ENCODE measurements at places on chromosomes 1 and 21. TPM values are rescaled to one million over a fixed set of nuclear protein-coding genes. Genes with fewer than 3 reads are reported as not detected.

GRCh38 chr21:32307706-32308105 is 9.1 kb downstream of the MRAP start:
- no peak for DNase-seq

DNA sequence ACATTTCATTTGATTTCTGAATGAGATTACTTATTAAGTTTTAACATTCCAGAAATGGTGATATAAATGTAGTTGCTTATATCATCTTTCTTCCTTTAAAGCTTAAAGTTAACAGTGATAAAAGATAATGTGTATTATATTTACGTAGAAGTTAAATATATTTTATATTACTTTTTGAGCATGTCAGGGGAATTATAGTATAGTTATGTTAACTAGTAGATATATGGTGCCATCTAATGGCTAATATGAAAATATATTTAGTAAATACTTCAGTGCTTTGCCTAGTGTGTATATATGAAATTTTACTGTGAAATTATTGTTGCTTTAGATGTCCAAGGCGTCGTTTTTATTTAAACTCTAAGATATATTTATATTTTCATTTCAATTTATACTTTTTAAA is 51.5 kb downstream of the SYT14 start:
- no peak for DNase-seq

- DNase-seq = no peak
These were observed 434.8 kb downstream of the CAMTA1 start for GRCh38 chr1:7220007-7220406.

GRCh38 chr1:35797380-35797779 is 10.4 kb upstream of the AGO4 start:
- DNase-seq = no peak

- no peak for DNase-seq
These were observed 185.1 kb downstream of the FOXD2 start for GRCh38 chr1:47622776-47623556.

DNA sequence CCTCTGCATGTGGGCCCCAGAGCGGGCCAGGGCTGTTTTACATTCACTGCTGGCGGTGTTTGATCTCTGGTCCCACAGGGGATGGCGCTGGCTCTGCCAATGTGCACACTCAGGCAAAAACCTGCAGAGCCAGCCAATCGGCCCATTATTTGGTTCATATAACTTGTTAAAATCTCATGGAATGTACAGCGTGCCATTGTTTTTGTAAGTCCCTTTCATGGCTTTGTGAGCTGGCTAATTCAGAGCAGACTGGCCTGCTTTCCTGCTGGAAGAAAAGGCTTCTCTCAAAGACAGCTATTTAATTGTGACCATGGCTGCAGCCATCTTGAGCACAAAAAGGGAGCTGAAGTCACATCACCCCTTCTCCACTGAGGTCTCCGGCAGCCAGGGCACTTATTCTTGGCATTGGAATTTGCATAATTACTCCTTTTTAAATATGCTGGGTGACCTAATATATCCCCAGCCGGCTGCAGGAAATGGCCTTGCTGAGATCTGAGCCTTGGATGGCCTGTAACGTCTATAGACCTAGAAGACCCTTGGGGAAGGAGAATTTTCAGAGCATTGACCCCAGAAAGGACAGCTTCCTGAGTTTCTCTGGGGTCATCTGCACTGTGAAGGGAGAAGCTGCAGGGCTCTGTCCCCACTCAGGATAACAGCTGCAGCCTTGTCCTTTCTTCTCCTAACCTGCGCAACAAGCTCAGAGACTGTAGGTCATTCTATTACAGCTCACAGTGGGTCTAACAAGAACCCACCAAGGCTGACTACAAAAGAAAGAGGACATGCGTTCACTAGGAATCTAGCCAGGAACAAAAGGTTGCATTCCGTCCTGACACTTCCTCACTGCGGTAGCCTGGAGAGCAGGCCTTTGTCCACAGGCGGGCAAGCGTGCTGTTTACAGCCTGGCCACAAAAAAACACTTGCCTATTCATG is 45.8 kb downstream of the BCAR3 start:
- peak; percentile 53 for DNase-seq

- DNase-seq = no peak
These were observed 382 bp downstream of the TRMT1L start for GRCh38 chr1:185156288-185156853.

GRCh38 chr1:84855691-84856630 is 37.0 kb downstream of the LPAR3 start:
- no peak for DNase-seq

- no peak for DNase-seq
These were observed 22.4 kb upstream of the ADGRB2 start for GRCh38 chr1:31786366-31787060.

DNA sequence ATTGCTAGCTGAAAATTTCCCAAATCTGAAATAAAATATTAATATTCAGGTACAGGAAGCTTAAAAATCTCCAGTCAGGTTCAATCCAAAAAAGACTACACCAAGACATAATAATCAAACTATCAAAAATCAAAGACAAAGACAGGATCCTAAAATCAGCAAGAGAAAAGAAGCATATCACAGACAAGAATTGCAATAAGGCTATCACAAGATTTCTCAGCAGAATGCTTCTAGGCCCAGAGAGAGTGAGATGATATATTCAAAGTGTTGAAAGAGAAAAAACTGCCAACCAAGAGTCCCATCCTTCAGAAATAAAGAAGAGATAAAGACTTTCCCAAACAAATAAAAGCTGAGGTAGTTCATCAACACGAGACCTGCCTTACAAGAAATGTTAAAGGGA is 5.0 kb upstream of the SELP start:
- no peak for DNase-seq

- DNase-seq = no peak
These were observed 944.0 kb upstream of the ADGRL4 start for GRCh38 chr1:79950511-79950910.

DNA sequence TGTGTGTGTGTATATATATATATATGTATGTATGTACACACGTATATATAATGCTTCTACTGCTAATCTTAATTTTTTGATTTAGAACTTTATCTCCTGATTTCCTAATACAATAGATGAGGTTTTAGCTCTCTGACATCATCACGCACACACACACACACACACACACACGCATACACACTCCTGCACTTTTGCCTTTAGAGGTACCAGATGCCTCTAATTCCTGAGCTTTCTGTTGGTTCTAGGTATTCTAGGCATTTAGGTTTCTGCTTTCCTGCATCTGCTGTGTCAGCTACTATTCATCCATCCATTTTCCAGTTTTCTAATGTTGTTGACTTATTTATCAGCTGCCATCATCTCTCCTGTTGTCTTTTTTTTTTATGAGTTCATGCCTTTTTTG is 348.3 kb downstream of the ASTN1 start:
- DNase-seq = no peak

GRCh38 chr1:41242342-41243078 is 404 bp upstream of the SCMH1 start:
- DNase-seq = no peak

- peak; percentile 7 for DNase-seq
These were observed 56.1 kb downstream of the HMCN1 start for GRCh38 chr1:185790194-185790735.

DNA sequence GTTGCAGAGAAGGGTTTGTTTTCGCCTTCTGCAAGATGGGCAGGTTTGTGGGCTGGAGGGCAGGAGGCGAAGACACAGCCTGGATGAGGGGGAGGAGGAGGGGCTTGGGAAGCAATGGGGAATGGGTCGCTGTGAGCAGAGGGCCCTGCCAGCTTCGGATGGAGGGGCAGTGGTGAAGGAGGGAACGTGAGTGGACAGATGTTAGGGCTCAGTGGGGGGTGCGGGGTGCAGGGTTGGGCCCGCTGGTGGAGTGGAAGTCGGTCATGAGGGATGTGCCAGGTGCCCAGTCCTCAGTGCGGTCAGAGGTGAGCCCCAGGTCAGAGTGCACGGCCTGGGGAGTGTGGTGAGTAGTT is 55.5 kb upstream of the ABCG1 start:
- DNase-seq = no peak

AK5 gene
- total RNA-seq = 1.1 TPM

BACE2 gene
- total RNA-seq = 16.9 TPM

KLHDC7A gene
- not detected for total RNA-seq

ANGPTL1 gene
- total RNA-seq = 0.21 TPM

FCRL4 gene
- not detected for total RNA-seq

All from neural crest cell (in vitro differentiated cells).